ENCODE measurements at places on chromosomes 16 and 17.

GRCh38 chr17:21814776-21815175 is 122.5 kb downstream of the KCNJ18 start:
- no peak for DNase-seq

- DNase-seq: no peak
Measured at GRCh38 chr17:47873200-47874090, 22.5 kb upstream of the SP6 start.

DNA sequence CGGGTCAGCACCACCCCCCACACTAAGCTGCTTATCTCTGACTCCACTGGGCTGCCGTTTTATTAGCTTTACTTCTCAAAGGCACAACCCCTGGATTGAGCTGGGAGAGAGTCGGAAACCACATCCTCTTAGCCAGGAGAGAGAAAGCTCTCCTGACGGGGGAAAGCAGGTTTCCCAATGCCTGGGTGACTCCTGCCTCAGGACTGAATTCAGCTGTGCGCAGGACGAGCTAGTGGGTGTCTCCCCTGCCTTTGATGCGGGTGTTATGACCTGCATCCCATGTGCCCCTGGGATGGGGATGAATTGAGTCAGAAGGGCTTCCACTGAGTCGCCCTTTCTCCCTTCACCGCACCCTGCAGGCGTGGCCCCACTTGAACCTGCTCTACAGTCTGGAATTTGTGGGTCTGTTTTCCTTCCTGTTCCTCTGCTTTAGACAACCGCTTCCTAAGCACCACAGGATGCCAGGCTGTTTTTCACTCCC is 819.2 kb upstream of the EEF2KMT start:
- DNase-seq: no peak

DNA sequence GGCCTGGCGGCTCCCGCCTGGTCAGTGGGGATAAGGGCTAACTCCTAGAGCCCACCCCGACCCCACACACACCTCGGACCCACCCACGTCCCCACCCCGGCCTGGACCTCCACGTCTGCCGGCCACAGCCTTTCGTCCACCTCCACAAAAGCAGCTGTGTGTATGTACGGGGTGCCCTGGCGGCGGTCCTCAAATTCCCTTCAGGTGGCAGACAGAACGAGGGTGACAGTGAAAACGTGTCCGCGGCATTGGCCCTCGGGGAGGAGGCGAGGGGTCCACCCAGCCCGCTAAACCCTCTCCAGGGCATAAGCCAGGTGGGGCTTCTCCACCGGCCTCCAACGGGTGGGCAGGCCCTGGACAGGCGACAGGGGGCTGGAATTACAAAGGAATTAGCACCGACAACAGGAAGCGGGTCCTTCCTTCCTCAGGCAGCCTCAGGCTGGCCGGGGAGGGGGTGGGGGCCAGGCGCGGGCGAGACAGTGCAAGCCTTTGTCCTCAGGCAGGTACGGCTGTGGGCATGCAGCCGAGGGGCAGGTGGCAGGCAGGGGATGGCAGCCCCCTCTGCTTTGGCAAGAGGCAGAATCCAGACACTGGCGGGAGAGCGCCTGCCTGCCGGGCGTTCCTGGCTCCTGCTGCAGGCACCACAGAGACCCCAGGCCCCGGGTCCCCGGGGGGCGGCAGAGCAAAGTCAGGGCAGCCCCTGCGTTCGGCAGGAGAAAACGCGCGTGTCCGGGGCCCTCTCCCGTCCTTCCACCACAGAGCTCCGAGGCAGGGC is 12.3 kb upstream of the PITPNA start:
- DNase-seq: no peak

GRCh38 chr16:30375864-30376263 is 1.3 kb downstream of the MYL11 start:
- DNase-seq: no peak

GRCh38 chr17:66304304-66305174 is 2.1 kb downstream of the PRKCA start:
- DNase-seq: no peak
